ENCODE measurements at places on chromosomes 12 and 14. TPM values are rescaled to one million over a fixed set of nuclear protein-coding genes. Genes with fewer than 3 reads are reported as not detected.

The C12orf76 gene
- total RNA-seq = 10.2 TPM

GRCh38 chr12:124484067-124484466 is 83.3 kb downstream of the NCOR2 start:
- peak; percentile 36 for DNase-seq

GRCh38 chr14:36996133-36996856 is 176.1 kb downstream of the SLC25A21 start:
- DNase-seq = no peak

DNA sequence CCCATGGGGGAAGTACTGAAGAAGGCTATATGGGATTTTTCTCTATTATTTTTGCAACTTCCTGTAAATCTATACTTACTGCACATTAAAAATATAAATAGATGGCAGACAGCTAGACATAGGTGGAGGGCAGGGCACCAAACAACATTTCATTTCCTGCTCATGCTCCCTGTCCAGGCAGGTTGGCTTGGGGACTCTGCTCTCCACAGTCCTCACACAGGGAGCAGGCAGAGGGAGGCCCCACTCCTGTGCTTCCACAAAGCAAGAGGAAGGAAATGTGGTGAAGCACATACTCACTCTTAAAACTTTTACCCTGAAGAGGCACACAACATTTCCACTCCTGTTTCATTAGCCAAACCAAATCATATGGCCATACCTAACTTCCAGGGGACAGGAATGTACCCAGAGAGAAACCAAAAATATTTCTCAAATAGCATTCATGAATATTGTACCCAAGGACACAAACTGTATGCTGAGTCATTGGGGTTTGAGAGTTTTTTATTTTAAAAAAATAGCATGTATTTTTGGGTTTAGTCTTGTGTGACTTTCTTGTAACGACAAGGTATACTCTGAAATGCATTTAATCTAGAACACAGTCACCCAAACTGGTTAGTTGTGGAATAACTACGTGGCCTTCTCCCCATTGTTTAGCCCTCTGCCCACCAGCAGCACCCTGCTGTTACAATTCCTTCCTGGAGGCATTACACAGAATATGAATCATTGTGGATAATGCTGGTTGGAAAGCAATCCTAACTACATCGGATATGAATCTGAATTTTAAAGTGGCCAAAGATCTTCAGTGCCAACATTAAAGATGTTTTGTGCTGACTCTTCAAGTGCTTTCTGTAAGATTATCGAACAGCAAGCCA is 40.9 kb downstream of the RTN1 start:
- DNase-seq = no peak

DNA sequence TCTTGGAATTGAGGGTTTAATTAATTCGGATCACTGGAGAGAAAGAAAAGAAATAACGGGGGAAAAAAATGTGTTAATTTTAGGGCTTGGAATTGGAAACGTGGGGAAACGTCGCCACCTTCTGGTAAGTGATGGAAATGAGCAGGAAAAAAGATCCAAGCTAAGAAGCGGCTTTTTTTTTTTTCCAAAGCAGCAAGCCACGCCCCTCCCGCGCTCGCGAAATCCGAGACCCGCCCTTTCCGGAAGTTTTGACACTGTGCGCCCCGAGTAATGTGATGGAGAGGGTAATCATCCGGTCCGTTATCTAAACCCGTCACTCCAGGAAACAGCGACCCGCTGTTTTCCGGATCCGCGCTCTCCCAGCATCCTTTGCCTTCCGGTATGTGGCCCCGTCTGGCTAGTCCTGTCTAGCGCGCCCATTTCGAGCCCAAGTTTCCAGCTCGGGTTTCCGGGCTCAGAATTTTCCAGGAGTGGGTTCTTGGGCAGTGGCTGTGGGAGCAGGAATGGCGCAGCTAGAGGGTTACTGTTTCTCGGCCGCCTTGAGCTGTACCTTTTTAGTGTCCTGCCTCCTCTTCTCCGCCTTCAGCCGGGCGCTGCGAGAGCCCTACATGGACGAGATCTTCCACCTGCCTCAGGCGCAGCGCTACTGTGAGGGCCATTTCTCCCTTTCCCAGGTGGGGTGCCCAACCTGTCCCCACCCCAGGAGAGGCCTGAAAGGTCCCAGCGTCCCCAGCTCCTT is at the start of gene ALG10B:
ALG10B (plus strand) TSS at position 384 of the 739 bp plus-strand sequence; CDS start at position 504, 120 bp downstream.
- DNase-seq = peak; percentile 94

The TMEM253 gene
- total RNA-seq = not detected

The GYS2 gene
- not detected for total RNA-seq

The MEG3 gene
- total RNA-seq = not detected

GRCh38 chr12:130783110-130783715 is 55.8 kb downstream of the STX2 start:
- DNase-seq = no peak

DNA sequence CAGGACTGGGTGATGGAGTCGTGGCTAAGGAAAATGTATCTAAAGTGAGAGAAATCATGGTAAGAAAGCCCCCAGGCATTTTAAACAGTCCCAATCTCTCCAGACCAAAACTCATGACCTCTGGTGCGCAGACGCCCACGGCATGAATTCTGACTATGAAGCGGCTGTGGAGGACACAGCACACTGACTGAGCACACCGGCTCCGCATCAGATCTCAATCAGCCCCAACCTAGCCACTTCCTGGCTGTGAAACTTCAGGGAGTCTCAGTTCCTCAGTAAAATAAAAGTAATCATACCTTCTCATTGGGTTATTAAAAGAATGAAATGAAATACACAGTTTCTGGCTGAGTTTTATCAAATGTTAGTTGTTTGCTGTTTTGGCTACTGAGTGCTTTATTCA is 38.7 kb downstream of the SETD3 start:
- peak; percentile 41 for DNase-seq

GRCh38 chr12:116406529-116406928 is 129.0 kb upstream of the MED13L start:
- no peak for DNase-seq

DNA sequence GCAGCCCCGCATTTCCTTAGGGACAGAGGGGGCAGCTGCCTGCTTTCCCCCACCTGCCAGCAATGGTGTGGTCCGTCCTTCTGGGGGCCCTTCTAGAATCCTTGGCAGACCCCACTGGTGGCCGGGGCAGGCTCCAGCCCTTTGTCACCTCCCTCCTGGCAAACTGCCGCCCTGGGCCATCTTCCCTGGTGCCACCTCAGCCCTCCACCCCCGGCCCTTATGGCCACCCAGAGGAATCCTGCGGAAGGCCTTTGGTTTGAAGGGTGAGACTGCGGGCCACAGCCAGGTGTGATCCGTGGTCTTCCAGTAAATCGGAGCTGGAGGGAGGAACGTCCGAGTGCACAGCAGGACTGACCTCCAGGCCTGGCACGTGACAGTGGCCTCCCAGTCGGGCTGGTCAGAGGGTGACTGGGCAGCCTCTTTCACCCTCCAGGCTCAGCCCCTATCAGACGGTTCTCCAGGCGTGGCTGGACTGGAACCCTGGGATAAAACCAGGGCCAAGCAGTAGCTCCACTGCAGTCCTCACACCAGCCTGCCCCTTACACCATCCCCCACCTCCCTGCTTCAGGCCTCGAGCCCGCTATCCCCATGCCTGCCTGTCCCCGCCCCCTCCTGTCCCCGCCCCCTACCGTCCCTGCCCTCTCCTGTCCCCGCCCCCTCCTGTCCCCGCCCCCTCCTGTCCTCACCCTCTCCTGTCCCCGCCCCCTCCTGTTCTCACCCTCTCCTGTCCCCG is 12.4 kb downstream of the FBRSL1 start:
- DNase-seq = peak; percentile 47

GRCh38 chr14:50007123-50007903 is 109.1 kb downstream of the VCPKMT start:
- DNase-seq = no peak

DNA sequence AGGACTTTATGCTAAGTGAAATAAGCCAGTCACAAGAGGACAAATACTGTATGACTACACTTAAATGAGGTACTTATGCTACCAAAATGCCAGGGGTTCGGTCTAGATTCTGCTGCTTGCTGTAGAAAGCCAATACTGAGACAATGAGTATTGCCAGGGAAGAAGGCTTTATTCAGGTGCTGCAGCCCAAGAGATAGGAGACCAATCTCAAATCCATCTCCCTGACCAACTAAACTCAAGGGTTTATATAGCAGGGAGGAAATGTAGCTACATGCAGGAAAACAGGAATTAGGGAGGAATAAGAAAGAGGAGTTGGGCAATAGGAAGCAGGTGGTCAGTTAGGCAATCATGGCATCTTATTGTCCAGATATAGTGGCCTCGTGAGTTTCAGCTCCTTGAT is 12.2 kb upstream of the FICD start:
- DNase-seq = no peak

- DNase-seq = peak; percentile 89
Measured at GRCh38 chr14:75577729-75578101, 705 bp upstream of the FLVCR2 start.

The LALBA gene
- total RNA-seq = not detected

DNA sequence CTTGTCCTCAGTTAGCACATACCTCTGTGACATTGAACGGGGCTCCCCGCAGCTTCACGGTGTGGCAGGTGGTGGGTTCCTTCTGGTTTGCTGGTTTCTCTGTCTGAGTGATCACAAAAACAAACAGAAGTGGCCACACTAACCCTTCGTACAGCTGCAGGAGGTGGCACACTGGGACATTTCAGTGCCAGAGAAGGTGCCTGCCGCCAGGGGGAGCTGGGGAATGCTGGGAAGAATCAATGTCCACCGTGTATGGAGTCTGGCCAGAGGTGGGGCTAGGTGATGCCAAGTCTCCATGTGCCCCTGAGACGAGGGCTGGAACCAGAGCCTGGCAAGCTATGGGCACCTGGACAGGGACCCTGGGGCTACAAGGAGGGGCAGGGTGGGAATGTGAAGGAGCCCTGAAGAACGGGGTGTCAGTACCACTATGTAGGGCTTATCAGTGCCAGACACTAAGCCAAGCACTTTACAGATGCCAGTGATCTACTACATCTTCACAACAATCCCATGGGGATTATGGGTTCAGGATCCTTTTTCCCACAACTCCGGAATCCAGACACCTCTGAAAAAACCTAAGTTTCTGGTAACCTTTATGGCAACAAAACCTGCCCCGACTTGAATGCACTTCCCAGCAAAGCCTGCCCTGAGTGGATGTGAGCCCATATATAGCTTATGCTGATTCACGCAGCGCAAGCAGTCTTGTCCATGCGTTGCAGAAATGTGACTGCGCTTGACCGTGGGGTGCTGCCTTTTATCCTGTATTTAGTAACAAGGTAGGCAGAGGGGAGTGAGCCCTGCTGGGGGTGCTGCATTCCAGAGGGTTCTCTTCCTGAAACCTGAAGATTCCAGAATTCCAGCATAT is 10.8 kb downstream of the RBM19 start:
- DNase-seq = no peak

The CIDEB gene
- 14.0 TPM for total RNA-seq

DNA sequence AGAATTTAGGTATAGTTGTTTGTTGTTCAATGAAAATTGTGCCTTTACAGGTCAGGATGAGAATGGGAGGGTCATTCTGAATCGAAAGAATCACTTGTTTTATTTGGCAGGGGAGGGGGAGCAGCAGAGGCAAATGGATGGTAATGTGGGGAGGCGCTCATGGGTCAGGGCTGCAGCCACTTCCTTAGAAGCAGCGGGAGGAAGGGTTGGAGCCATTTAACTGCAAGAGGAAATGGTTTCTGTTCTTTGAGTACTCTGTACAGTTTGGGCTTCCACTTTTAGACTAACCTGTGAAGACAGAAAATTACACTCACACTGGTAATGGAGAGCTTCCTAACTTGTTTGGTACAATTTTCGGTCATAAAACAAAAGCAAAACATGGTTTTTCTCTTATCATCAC is 57.2 kb downstream of the PIWIL1 start:
- DNase-seq = no peak

The BIN2 gene
- total RNA-seq = 39.9 TPM

DNA sequence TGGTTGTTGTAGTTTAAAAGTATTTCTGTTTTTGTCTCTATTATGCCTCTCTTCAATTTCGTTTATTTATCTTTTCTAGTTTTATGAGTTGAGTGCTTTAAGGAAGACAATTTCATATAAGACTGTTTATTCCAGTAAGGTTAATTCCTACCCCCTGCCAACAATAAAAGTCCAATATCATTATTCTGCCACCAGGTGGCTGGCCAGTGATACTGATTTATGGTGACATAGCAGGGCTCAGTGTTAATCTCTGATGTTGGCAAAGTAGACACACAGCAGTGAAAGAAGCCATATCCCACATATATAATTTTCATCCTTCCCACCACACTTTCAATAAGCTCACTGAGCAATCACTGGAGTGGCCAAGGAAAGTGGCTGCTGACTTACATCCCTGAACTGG is 69.0 kb upstream of the BMP4 start:
- DNase-seq = no peak

- no peak for DNase-seq
Measured at GRCh38 chr12:112905451-112906089, 1.2 kb upstream of the OAS1 start.

DNA sequence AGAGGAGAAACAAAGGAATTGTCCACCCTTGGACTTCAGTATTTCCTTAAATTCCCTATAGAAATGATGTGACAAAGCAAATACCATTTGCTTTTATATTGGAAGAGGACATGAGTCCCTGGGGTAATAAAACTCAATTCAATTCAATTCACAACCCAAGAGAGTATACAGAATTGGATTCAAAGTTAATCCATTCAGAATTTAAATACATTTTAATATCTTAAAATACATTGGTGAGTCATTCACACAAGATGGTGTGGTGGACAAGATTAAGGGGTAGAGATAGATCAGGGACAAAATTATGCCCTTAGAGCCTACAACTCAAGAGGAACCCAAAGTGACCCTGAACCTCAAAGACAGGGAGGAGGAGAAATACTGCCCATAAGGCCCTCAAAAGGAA is 495.0 kb upstream of the TMPO start:
- DNase-seq = no peak

The OSBPL8 gene
- total RNA-seq = 70.2 TPM

GRCh38 chr12:81722004-81722403 is 37.1 kb downstream of the PPFIA2 start:
- no peak for DNase-seq

GRCh38 chr12:82124711-82125380 is 233.3 kb downstream of the CCDC59 start:
- DNase-seq = no peak

GRCh38 chr14:77761205-77761931 is 412 bp upstream of the SNW1 start:
- peak; percentile 19 for DNase-seq

DNA sequence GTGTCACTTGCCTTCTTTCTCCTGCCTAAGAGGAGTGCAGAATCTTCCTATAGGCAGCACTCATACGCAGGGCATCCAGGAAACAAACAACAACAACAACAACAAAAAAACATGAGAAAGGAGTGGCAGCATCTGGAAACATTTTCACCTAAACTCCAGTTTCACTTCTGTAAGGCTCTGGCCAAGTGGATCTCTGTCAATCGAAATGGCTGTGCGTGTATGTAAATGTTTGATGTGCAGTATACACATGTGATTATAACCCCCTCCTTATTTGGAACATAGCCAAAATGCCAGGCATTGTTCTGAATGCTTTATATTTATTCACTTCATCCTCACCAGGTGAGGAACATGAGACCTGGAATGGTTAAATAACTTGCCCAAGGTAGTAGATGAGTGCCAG is 76.8 kb downstream of the COX16 start:
- no peak for DNase-seq

The SRSF9 gene
- total RNA-seq = 140 TPM

GRCh38 chr12:2309647-2310046 is 256.9 kb downstream of the CACNA1C start:
- no peak for DNase-seq
